ENCODE measurements at places on chromosomes 3 and 15.
A peak's percentile ranks its signal among the peaks of the same experiment; 100 is the strongest.

- DNase-seq = no peak
These were observed 73.8 kb downstream of the LEKR1 start for GRCh38 chr3:156899951-156900350.

GRCh38 chr3:179463319-179463718 lies 12.0 kb upstream of the GNB4 start:
- no peak for DNase-seq

DNA sequence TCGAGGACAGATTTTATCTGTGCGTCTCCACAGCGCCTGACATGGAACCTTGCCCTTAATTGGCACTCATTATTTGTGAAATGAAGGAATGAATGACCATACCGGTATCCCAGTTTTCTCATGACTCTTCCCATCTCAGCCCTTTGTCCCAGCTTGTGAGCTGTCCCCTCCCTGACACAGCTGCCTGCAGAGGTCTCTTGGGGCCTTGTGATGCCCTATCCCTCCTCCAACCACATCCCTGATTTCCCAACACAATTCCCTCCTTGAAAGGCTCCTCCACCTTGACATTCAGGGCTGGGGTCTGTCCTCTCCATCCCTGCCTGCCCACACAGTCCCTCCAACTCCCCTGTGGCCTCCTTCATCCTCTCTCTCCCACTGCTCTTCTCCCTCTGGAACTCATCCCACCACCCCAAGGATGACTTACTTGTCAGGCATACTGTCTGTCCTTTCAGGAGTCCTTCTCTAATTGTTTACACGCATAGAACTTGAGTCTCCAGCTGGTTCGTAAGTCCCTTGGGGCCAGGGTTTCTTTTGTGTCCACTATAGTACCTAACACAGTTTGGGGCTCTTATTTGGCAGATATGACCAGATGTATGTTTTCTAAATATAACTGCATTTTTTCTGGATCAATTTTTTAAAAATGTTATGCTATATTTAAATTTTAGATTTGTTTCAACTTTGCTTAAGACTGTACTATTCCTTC lies 35.6 kb upstream of the FILIP1L start:
- DNase-seq = no peak

GRCh38 chr3:69181592-69182211 lies 59.3 kb upstream of the LMOD3 start:
- DNase-seq = no peak

DNA sequence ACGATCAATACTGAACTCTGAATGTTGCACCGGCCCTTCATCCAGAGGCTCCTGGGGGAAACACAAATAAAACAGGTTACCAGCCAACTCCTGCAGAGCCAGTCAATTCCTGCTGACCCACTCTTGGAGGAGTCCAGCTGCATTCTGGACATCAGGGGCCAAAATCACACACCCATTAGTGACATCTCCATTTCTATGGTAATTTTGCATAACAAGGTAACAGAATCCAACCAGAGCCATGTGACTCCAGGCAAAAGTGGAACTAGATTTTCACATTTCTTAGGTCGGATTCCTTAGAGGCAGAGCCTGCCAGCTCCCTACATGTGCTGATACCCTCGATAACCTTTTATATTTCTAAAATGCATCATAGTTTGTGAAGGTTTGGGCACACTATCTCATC lies 119.2 kb upstream of the CTNNB1 start:
- DNase-seq = no peak

DNA sequence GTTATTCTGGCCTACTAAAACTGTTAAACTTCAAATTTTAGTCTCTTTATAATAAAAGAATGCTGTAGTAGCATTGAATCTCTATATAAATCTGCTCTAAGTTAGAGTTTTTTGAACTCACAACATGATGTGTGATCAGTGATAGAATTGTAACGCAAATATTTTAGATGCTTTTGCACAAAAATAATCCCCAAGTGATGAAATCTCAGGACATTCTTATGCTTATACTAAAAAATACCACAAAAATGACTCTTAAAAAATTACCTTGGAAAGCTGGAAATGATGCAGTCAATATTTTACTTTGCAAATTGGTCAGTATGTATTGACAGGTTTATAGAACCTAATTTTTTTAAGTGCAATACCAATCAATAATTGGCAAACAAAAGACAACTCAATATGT lies 375.3 kb downstream of the TBC1D5 start:
- DNase-seq = no peak

DNA sequence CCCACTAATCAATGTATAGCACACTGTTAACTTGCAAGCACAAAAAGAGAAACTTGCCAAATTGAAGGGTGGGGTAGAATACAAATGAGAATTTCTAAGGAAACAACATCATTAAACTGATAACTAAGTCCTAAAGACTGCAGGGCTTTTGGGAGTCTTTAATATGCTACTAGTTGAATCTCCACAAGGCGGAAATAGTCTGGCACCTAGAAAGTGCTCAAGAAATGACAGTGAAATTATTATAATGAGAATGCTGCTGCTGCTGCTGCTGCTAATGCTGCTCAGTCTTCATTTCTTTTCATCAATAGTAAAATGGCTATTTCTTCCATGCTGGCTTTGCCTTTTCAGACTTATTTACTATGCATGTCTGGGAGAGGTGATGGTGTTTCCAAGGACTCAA lies 91.8 kb downstream of the BTD start:
- no peak for DNase-seq

DNA sequence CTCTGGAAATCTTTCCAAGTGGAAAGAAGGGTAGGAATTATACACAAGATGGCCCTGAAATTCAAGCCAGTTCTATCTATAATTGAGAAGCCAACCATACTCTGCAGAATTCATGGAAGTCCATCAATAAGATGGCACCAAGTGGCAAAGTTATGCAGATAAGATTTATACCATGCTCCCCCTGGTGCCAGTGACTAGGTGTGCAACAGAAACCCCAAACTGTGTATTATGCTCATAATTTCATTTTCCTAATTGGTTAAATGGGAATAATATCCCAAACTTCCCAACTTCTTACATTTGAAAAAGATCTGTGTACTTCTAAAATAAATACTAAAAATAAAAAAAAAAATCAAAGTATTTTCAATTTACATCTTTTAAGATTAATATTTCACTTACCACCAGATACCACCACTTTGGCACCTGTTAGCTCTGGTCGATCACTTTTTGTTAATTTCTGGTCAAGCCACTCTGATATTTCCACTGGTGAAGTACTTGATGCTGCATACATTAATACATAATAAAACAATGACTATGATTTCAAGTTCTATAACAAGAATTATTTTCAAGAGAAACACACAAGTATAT lies 25.9 kb downstream of the ETFA start:
- DNase-seq = no peak

GRCh38 chr15:52559575-52559974 lies 9.3 kb downstream of the ARPP19 start:
- peak; percentile 22 for DNase-seq

DNA sequence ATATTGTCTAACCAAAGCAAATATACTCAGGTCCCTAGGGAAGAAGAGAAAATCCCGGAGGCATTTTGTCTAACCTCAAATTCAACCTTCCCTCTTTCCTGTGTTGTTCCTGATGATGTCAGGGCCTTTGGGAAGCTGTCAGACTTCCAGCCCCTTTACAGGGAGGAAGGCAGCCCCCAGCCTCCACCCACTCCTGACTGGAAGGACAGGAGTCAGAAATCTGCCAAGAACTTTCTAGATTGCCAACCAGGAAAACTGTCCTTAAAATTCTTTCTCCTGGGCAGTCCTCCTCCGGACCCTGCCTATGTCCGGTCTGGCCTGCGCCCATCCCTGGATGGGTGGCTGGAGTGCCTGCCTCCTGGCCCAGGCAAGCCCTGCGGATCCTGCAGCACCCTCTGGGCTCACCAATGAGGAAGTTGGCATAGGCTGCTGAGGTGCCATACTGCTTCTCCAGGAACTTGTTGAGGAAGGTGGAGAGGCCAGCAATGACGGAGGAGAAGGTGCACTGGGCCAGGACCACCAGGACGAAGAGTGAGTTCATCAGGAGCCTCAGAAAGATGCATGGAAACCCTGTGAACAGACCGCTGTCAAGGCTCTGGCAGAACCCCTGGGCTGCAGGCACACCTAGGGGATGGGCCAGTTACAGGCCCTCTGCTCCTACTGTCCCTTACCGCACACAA lies 52.6 kb upstream of the RAB6B start:
- DNase-seq = no peak

- no peak for DNase-seq
These were observed 170.1 kb downstream of the APBA2 start for GRCh38 chr15:29055876-29056275.

DNA sequence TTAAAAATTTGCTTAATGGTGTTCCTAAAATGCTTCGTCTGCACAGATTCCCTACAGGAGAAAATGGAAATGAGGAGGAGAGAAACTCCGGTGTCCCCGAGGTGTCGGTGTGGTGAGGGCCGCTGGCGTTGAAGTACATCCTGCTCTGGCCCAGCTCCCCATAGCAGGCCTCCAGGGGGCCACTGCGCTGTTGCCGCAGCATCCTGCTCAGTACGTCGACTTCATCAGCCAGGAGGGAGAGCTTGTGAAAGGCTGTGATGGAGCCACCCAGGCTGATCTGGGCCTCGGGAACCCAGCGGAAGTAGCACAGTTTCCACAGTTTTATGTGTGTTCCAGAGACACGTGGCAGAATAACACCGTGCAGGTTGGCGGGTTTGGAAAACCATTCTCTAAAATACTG lies 37.8 kb downstream of the FAN1 start:
- DNase-seq = no peak

- DNase-seq = no peak
These were observed 81.9 kb upstream of the ADAMTSL3 start for GRCh38 chr15:83571820-83572707.

- DNase-seq = no peak
These were observed 10.2 kb downstream of the FAM162A start for GRCh38 chr3:122394173-122394572.

DNA sequence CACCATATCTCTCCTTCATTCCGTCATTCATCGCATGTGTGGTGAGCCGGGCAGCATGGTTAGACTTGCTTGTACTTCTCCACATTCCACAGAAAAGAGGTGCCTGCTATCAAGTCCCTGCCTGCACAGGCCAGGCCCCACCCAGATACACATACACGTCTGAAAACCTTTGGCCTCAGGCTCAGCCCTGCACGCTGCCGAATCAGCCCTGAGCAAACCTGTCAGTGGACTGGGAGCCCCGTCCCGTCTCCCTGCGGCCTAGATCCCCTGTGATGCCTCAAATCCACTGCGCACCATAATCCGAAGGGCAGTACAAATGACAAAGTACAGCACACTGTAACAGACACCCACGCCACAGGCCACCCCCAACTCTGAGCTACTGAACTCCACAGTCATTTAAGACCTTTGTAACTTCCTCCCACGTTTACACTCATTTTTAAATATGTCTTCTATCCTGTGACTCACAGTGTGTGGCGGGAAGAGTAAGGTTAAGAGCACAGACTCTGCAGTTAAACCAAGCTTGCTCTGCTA lies 67.1 kb downstream of the MB21D2 start:
- DNase-seq = no peak

GRCh38 chr3:169695031-169695430 lies 31.5 kb upstream of the MECOM start:
- no peak for DNase-seq

DNA sequence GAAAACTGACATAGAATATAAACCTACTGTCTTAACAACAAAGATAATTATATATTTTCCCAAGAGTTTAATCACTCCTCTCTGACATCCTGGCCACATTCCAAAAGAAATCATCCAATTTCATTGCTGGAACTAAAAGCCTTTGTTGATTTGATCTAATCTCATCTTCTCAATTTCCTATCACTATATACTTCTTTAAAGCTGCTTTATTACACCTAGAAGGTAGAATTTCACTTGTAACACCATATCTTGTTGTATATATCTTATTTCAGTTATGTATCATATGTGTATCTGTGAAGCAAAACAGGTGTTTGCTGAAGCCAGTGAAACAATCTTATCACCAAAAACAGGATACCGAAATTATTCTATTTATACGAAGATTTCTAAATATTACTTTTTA lies 740.2 kb downstream of the ROBO1 start:
- DNase-seq = no peak

DNA sequence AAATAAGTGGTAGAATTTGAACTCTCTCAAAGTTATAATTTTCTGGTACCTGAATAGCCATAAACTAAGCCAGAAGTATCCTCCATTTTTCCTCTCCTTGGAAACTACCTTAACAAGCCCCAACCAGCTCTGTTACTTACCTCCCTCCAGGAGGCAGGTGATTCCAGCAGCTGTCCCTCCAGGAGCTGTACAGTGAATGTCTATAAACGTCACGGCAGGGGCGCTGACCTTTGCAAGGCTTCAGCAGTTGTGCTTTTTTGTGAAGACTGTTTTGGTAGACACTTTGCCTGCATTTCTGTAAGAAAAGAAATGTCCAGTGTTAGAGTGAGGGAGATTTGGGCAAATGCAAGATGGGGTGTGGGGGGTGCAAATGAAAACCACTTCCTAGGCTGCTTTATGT lies 67.2 kb downstream of the LEO1 start:
- no peak for DNase-seq

GRCh38 chr3:107928084-107928445 lies 162.8 kb downstream of the CD47 start:
- no peak for DNase-seq

- peak; percentile 67 for DNase-seq
These were observed 19.0 kb downstream of the ACAA1 start for GRCh38 chr3:38117748-38118420.

DNA sequence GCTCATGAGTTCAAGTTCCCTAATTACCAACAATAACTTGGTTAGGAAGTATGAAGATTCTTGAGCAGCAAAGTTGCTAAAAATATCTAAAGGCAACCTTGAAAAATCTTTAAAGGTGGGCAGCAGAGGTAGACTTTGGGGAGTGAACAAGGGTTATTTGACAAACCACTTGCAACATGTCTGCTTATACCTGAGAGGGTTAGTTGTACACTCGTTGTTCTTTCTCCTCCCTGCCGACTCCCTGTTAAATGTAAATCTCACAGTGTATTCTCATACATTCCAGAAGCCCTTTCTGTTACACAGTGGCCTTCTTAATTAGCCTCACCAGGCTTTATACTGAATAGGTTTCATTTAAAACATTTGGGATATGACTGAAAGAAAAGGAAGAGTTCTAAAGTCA lies 121.7 kb downstream of the ARNT2 start:
- no peak for DNase-seq

Measured in activated CD8-positive, alpha-beta memory T cell treated with anti-CD3 and anti-CD28 coated beads, Interleukin-2, amount 50 U/mL, for 4 hours (primary cell).